Stimulated activated CD4-positive, alpha-beta T cell treated with anti-CD3 and anti-CD28 coated beads, TNF-alpha, amount 100 ng/mL, for 1 hour (primary cell): ENCODE measurements at places on chromosomes 1 and 21.

GRCh38 chr1:230701434-230701833, 12.5 kb downstream of the AGT start:
- DNase-seq, result no peak

DNA sequence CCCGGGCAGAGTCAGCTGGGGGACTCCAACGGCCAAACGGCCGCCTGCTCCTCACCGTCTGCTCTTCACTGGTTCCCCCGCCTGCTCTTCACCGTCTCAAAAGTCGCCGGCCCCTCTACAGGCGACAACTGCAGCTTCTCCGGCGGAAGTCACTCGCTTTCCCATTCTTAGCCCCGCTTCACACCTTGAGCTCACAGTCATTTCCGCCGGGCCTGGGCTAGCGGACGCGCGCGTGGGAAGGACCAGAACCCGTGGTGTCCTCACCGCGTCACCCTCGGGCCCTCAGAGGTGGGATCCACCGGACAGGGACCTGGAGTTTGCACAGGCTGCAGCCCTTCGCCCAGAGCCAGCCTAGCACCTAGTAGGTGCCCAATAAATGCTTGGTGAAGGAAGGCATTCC, 27.9 kb upstream of the HJV start:
- no peak for DNase-seq

DNA sequence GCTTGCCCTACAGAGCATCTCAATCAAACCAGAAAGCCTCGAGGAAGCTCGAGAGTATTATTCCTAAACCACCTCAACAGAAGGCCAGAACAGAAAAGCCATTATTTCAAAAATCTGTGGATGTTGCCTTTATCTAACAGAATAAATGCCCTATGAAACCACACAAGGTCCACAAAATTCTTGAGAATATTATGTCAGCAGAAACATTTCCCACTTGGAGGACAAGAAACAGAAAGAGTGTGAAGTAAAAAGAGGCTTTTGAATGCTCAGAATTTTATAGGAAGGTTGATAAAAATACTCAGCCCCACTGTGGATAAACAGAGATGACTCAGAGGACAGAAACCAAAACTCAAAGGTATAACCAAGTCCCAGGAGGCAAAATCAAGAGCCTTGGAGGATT, 146.4 kb upstream of the LRRC7 start:
- no peak for DNase-seq

GRCh38 chr1:116854403-116854690, 55.4 kb upstream of the PTGFRN start:
- no peak for DNase-seq

DNA sequence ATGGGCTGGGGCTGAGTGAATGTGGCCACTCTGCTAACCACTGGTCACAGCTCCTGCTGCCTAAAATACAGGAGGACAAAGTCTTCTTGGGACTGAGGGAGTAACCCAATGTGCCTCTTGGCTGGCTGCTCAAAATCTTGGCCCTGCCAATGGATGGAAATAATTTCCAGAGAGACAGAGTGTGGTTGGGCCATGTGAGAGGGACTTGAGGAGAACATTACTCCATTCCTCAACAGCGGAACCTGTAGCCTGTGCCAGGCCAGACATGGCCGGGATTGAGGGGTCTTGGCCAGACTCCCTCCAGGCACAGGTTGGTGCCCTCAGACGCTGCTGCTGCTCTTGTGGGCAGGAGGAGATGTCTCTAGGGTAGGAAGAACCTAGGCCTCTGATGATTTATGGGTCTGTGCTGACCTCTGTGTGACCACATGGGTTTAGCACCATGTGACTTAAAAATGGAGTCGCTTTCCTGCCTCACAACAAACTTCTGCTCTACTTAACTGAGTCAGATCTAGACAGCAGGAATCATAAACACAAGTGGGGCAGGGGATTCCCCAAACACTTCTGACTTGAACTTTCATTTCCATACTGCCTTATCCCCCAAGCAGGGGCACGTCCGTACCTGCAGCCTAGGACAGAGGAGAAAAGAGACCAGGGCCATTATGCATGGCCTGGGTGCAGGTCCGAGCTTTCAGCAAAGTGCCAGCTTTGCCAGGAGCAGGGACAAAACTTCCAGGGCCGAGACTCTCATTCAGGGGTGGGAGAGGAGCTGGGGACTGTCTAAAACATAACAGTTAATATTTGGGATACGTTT, 79.2 kb downstream of the CD34 start:
- no peak for DNase-seq

DNA sequence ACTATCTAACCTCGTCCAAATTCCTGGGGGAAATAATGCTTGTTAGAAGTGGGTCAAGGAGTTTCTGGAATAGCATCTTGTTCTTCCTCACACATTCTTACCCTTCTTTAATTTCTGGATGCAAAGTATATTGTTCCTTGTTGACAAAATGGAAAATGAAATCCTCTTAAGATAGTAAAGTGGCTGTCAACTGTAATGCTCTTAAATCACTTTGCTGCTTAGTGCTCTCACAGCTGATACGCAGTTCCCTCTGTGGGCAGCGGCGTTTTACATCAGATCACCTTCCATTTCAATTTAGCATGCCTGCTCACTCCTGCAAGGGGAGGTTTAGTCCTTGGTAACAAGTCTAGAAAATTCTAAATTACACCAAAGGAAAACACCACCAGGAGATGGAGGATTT, 113.1 kb downstream of the DNM3 start:
- DNase-seq, result no peak

DNA sequence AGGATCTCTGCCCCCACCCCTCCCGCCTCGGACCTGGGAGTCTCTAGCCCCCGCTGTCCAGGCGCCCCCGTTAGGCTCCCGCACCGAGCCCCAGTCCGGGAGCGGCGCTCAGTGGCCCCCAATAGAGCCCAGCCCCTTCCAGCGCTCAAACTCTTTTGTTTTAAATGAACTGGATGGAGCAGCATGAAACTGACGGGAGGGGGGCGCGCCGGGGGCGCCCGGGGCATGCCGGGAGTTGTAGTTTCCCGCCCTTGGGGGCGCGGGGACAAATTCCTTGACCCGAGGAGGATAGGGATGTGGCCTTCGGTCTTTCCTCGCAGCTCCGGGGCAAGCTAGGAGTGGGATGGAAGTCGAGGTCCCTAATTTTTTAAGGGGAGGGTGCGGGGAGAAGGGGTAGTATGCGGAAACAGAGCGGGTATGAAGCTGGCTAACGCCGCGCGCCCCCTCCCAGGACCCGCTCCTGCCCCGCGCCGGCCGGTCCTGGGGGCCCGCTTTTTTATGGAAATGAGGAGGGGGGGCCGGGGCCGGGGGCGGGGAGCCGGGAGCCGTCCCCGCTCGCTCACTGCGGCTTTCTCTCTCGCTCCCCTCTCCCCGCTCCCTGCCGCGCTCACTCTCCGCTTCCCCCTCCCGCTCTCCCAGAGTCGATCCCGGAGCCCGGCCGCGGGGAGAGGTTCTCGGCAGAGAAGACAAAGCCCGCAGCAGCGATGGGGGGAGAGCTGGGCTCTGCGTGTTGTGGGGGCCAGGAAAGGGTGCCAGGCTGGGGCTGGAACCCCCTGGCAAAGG, at the start of gene MEX3A:
Gene MEX3A (minus strand): TSS at position 157 of the 783 bp plus-strand sequence. CDS start 467 bp downstream, outside the sequence.
- peak; percentile 56 for DNase-seq

- no peak for DNase-seq
Measured at GRCh38 chr1:64476251-64476952, 6.5 kb downstream of the CACHD1 start.

DNA sequence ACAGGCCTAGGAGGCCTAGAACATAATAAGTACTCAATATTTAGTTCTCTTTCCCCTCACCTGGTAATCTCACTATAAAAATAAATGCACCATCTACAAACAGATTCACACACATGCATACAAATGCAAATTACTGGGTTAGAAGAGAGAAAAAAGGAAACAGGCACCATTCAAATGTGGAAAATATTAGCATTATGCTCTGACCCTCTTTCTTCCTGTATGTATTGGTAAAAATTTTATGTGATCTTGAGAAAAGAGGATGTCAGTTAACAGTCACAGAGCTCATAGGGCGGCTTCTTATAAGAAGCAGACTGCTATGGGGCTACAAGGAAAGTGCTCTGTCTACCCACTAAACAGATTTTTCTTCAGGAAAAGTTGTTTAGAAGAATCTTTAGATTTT, 565.4 kb downstream of the LMO4 start:
- DNase-seq, result no peak

- no peak for DNase-seq
Measured at GRCh38 chr1:22709891-22710700, 543 bp upstream of the EPHB2 start.

DNA sequence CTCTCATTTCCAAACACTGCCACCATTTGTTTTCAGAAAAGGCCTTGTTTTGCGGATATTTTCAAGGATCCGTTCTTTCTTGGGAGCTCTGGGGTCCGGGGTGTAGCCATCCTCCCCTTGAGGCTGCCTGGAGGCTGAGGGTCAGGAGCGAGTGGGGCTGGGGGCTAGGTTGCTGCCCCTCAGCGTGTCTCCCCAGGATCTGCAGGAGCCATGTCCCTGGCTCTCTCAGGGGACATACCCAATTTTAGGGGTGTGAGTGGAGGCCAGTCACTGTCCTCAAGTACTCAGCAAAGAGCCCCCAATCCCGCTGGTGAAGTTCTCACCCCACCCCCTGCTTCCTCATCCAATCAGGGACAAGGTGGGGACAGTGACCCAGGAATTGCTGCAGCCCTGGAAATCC, 15.0 kb upstream of the PRDM16 start:
- no peak for DNase-seq

DNA sequence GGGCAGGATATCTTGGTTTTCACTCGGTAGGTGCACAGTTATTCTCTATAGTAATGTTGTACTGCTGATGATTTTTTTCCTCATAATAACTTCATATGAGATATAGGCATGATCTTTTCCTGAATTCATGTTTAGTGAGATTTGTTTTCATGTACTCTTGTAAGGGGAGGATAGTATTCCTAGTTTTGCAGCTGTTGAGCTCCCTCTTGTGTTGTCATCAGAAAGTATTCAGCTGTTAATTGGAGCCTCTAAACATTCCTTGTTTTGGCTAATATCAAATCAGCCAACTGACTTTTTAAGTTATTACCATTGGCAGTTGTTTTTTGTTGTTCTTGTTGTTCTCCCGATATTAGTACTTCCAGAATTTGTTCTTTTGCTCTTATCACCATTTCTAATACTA, 24.4 kb downstream of the OR10R2 start:
- DNase-seq, result no peak

DNA sequence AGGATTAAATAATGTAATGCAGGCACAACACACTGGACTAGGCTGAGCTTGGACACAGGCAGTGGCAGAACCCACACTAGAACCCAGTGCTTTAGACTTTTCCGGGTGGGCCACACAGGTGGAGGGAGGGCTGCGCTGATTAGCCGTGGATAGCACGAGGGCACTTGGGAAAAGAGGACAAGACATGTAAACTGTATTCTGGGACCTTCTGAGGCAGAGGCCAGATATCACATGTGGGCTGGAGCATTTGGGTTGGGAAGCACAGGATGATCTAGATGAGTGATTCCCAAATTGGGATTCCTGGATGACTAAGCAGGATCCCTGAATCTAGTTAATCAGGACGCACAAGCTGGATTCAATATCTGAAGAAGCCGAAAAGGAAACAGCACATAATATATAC, 20.3 kb upstream of the A3GALT2 start:
- DNase-seq, result no peak

DNA sequence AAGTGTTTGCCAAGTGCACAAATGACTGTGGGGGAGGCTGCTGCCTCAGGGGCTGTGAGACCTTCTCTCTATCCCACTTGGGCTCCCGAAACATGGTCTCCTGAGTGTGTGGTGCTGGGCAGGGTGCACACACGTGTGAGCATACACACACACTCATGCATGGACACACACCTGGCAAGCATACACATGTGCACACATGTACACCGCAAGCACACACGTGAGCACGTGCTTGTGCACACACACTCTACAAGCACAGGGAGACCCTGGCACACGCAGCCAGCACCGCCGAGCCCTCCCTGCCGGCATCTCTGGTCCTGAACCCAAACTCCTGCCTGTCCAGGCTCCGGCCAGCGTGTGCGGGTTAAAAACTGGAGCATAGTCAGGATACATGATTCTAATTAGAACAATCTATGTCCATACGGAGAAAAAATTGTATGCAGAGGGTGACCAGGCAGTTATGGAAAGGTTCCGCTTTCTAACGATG, 79.4 kb upstream of the TTC34 start:
- DNase-seq, result no peak

- DNase-seq, result no peak
Measured at GRCh38 chr1:161473348-161473747, 31.9 kb upstream of the FCGR2A start.

GRCh38 chr1:1006305-1007159, 6.6 kb upstream of the HES4 start:
- DNase-seq, result no peak

- DNase-seq, result no peak
Measured at GRCh38 chr1:36382669-36383068, 3.1 kb downstream of the STK40 start.

GRCh38 chr21:22280851-22281250, 1282.6 kb downstream of the NCAM2 start:
- DNase-seq, result no peak

DNA sequence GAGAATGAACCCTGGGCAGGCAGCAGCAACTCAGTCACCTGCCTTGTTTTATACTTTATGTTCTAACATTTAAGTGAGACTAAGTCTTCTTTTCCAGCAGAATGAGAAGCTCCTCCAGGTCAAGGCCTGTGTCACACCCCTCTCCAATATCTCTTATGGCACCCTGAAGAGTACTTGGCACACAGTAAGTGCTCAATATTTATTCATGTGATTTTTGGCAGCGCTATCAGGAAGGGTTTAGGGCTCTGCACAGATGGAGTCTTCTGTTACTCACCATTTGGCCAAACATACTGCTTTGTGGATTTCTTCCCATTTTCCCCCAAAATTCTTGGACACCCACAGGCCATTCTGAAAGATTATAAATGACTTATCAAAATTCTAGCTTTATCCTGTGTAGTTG, 43.8 kb upstream of the MYBPHL start:
- no peak for DNase-seq

- no peak for DNase-seq
Measured at GRCh38 chr1:228211531-228212414, 3.9 kb downstream of the OBSCN start.

DNA sequence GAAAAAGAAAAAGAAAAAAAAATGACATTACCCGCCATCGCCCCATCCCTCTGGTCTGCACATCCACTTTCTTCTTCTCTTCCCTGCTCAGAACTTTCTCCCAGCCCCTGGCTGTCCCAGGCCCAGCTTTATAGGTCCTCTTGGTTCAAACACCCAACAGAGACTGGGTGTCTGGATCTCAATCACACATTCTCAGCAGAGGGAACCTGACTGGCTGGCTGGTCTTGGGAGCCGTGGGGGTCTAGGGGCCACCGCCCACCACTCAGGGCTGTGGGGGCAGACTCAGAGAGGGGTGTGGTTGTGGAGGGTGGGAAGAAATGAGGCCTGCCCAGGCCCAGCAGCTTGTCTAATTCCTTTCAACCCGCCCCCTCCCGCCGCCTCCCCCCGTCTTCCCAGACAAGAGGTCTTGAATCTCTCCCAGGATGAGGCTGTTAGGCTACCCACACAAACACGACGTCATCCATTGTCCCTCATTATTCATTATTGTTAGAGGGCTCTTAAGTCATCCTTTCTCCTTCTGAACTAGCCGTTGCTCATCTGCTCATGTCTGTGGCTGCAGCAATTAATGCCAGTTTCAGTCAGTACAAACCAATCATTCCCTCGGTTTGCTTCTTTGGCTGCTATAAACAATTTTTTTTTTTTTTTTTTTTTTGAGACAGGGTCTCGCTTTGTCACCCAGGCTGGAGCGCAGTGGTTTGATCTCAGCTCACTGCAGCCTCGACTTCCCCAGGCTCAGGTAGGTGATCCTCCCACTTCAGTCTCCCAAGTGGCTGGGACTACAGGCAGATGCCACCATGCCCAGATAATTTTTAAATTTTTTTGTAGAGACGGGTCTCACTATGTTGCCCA, 40.6 kb upstream of the CLIC4 start:
- no peak for DNase-seq

GRCh38 chr21:15688016-15688415, 41.8 kb upstream of the USP25 start:
- no peak for DNase-seq
